ENCODE measurements at places on chromosomes 4 and X. TPM values are rescaled to one million over a fixed set of nuclear protein-coding genes. Genes with fewer than 3 reads are reported as not detected.

DNA sequence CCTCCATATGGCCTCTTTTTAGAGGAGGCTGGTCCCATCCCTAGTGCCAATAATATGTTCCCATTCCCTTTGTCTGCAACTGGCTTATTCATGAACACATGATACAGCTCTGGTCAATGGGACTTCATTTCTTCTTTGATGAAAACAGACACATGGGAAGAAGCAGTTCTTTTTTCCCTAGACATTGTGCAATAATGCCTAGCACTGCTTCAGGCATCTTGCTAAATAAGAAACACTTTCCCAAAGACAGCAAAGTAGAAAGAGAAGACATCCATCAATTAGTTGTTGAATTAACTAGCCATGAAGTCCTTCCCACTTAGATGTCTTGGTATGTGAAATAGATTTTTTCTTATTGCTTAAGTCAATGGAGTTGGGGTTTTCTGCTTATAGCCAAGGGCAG is 40.1 kb upstream of the TRPC3 start:
- DNase-seq: no peak

GRCh38 chr4:172680691-172681090 is 487.9 kb upstream of the GALNT7 start:
- no peak for DNase-seq

GRCh38 chr4:41539711-41540110 is 1.8 kb downstream of the LIMCH1 start:
- DNase-seq: no peak

- no peak for DNase-seq
Measured at GRCh38 chr4:73675623-73676022, 55.4 kb upstream of the RASSF6 start.

DNA sequence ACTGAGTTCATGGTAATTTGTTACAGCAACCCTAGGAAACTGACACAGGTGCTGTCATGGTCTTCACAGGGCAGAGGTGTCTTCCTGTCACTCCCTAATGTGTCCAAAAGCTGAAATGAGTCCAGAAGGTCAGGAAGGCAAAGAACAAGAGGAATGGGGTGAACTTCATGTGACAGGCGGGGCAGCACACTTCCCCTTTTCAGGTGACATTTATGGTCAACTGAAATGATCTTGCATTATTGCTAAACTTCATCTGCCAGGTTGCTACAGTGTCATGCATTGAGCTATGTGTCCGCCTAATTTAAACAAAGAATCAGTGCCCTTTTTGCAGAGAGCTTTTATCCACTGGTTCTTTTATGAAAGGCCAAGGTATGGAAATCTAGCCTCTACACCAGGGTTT is 15.9 kb upstream of the CCDC149 start:
- no peak for DNase-seq

DNA sequence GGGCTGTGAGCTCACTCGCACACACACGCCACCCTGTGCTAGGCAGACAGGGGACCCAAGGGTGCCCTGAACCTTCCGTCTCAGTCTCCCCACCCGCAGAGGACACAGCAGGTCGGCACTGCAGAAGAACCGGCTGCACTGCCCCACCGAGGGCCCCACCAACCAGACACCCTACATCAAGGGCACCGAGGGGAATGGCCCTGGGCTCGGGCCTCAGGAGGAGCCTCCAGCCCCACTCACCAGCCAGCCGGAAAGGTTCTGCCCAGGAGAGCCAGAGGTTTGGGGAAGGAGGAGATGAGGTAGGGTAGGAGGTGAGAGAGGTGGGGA is 45.9 kb downstream of the FAM53A start:
- DNase-seq: no peak

DNA sequence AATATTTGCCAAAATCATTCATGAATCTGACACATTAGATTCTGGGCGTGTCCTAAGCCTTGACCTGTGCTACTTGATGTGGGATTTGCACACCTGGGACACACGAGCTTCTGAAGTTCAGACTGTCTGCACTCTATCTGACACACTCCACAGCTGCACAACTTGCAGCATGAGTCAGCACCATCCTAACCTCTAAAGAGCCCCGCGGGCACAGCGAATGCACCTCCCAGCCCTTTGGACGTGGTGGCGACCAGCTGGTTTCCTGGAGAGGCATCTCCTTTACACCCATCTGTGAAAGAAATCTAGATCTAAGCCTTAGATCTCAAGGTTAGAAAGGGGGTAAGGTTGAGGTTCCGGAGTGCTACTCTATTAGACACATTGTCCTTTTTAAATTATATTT is 69.2 kb downstream of the SORBS2 start:
- no peak for DNase-seq

DNA sequence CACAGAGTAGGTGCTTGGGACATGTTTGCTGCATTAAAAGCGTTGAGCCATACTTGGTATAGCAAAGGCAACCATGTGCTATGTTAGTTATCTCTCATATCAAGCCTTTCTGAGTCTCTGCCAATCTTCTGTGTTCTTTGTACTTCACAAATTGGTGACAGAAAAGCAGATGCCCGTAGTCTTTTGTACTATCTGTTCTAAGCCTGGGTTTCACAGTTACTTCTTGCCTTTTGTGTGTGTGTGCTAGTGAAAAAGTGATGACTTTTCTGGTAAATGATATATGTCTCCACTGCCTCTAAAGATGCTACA is 16.1 kb upstream of the KLHL2 start:
- DNase-seq: no peak

DNA sequence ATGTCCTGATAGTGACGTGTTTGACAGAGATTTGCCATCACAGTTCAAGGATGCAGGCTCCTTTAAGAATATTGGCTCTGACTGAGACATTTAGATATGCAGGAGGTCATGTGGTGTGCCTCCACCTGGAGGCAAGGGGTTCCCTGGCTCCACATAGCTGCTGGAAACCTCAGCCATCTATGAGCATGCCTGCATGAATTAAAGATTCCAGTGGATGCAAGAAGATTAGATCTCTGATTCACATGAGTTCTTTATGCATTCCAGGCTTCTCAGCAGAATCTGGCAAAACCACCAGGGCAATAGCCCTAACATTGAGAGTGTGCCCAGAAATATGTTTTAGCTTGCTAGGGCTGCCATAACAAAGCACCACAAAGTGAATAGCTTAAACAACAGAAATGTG is 298.5 kb upstream of the AADAT start:
- no peak for DNase-seq

GRCh38 chrX:115178473-115178872 is 10.7 kb upstream of the RBMXL3 start:
- no peak for DNase-seq

GRCh38 chrX:14554131-14554715 is 24.9 kb downstream of the GLRA2 start:
- DNase-seq: no peak

- DNase-seq: no peak
Measured at GRCh38 chr4:115883847-115884246, 770.4 kb upstream of the NDST4 start.

DNA sequence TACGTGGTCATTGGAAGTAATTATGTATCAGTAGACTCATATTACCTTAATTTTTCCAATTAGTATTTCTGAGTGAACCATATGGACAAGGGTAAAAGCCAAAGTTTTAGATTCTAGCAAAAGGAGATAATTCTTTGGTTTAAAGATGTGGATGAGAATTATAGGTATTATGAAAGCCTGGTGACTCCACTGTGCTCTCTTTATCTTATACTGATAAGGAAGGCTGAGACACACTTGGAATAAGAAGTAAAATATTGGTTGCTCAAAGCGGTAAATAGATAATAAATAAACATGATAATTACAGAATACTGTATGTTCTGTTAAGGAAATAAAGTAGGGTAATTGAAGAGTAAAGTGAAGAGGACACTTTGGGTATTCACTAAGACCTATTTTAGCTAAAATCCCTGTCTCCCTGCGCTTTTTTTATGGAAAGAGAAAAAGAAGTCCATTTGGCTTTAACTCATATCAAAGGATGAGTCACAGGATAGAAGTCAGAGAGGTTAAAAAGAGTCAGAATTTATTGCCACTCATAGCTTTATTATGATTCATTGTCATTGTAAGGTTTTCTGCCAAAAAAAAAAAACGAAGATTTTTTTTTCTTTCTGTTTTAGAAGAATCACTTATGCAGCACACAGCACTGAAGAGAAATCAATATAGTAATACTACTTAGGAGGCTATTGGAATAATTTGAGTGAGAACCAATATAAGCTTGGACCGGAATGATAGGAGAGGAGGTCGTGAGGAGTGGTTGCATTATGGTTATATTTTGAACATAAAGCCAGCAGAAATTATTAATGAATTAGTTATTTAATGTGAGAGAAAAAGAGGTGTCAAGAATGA is 2463.1 kb downstream of the ARAP2 start:
- DNase-seq: no peak

The EXOC1L gene
- not detected for total RNA-seq

The CITED1 gene
- total RNA-seq: 7.3 TPM

The AMBN gene
- total RNA-seq: 1.2 TPM

The PNMA5 gene
- 2.4 TPM for total RNA-seq

The SPANXN4 gene
- total RNA-seq: not detected

The GIMD1 gene
- total RNA-seq: not detected

The OPRPN gene
- not detected for total RNA-seq
